ENCODE measurements at places on chromosomes 12 and 14.

DNA sequence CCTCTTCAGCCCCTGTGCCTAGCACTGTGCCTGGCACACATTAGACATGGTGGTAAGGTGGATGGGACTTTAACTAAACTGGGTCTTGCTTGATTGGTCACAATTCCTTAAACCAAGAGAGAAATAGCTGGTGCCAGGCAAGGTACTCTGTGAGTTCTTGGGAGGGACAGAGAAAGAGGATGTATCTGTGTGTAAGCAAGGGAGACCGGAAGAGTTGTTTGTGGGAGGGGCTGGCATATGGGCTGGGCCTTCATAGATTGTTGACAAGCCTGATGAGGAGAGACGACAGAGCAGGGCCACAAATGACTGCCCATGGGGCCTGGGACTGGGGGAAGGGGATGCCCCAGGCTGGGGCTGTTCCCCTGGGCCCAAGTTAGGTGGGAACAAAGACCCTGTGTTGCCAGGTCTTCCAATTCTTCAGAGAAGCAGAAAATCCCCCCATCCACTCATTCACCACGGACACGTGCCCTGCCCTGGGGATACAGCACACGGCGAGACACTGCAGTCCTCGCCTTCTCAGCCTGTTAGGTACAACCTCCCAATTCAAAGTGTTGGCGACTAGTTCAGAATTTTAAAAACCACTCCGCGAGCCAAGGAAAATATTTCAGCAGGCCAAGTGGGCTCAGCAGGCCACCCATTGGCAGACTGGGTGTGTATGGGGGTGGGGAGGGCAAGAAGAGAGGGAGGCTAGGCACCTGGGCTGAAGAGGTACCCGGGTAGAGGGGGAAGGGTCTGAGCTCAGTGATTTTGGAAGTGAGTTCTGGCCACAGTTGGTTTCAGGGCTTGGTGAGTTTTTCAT, 11.4 kb upstream of the CYP46A1 start:
- DNase-seq = no peak

DNA sequence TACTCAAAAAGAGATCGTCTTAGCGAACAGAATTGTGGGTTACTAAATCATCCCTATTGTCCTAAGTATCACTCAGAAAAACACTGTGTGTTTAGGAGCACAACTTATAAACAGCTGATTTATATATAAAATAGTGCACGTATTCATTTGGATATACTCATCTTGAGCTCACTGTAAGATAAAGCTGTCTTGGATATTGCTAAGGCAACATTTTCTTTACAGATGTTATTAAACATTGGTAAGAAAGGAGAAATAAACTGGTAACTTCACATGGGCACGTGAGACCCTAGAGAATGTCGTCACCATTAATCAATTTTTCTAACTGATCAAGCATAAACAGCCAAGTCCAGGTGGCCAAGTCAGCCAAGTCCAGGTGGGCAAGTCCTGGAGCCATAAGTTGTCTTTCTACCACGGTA, 1.7 kb downstream of the PAWR start:
- no peak for DNase-seq

- DNase-seq = no peak
Measured at GRCh38 chr12:107369679-107370078, 276.3 kb upstream of the CRY1 start.

DNA sequence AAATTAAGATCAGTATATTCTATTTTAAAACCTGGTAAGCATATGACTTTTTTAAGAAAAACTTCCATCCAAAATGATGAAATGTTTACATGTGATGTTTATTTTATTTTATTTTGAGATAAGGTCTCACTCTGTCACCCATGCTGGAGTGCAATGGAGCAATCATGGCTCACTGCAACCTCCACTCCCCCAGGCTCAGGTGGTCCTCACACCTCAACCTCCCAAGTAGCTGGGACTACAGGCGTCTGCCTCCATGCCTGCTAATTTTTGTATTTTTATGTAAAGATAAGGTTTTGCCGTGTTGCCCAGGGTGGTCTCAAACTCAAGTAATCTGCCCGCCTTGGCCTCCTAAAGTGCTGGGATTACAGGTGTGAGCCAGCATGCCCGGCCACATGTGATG, 141.8 kb downstream of the ZFP36L1 start:
- no peak for DNase-seq

GRCh38 chr14:91947475-91948184, at the start of gene FBLN5:
Gene FBLN5, minus strand, starts transcription at chr14:91947694. Its CDS starts 465 bp downstream, at chr14:91947229.
- peak; percentile 63 for DNase-seq

DNA sequence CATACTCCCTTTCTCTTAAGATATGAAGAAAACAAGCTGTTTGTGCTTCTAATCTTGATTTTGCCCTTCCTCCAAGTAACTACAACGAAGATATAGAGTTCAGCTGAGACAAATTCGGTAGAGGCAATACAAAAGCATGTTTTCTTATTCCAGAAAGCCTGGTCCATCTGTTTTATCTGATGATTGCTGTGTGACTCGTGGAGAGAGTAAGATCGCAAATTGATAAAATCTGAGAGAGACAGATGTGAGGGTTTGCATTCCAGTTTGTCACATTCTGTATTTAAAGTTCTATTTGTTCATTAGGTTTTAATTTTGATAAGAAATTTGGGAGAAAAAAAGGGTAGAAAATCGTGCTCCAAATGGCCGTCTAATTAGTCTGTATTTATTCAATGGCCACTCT, 192.1 kb downstream of the CPNE8 start:
- no peak for DNase-seq

DNA sequence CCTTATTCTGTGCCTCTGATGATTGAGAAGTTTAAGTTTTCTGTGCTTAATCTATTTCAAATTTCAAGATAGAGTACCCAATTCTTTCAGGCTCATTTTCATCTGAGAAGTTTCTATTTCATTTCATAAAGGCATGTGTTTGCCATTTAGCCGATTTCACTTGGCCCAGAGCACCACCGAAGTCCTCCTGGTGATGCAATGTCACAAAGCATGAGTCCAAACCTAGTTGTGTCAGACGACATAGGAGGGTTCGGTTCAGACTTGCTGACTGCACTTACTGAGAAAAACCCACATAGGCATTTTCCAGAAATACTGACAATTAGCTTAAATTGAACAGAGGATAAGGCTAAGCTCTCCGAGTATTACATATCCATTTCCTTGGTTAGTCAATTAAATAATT, 152.4 kb upstream of the FAR2 start:
- DNase-seq = no peak

GRCh38 chr12:50400638-50401499, at the start of gene LARP4:
Gene LARP4, plus strand, starts transcription at chr12:50400885. Its CDS starts 126 bp downstream, at chr12:50401011.
- DNase-seq = peak; percentile 97

DNA sequence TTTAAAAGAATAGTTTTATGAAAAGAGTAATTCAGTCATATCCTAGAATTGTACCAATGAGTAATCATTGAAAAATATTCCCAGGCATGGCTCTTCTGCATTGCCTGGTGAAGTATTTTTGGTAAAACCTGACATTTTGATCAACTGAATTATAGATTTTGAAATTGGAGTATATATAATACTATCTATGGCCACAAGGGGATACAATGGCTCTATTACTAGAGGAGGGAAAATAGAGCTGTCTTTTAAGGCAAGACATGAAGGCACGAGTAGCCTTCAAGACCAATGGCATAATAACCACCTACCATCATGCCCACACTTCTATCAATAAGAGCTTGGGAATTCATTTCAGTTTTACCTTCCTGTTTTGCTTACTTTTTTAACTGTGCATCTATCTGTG, 1241.4 kb upstream of the TMEM132C start:
- DNase-seq = no peak

Data from mesenchymal stem cell (in vitro differentiated cells and primary cell).